Kidney glomerular epithelial cell (primary cell): ENCODE measurements at places on chromosomes 3 and 15.

DNA sequence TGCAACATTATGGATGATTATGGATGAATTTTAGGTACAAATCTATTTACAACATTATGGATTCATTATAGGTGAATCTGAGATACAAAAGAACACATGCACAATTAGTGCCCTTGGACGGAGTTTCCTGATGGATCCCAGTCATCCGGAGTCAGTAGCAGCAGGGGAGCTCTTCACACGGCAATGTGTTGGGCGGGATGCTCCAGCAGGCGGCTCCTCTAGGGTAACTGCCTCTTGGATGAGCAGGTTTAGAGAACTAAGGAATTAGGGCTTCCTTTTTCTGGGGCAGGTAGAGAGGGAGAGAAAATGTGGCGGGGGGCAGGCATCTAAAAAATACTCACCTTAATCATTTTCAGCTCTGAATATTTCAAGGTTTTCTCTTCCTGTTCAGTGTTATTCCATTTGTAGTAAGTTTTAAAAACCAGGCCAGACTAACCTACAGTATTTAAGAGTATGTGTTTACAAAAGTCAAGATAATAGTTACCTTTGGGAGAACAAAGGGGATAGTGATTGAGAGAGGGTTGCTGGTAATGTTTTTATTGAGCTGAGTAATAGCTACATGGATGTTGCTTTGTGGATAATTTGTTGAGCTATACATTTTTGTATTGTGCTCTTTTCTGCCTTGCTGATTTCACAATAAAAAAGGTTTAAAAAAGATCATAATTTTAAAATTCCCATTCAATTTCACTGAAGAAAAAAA is 27.4 kb upstream of the GOLM2 start:
- no peak for DNase-seq

DNA sequence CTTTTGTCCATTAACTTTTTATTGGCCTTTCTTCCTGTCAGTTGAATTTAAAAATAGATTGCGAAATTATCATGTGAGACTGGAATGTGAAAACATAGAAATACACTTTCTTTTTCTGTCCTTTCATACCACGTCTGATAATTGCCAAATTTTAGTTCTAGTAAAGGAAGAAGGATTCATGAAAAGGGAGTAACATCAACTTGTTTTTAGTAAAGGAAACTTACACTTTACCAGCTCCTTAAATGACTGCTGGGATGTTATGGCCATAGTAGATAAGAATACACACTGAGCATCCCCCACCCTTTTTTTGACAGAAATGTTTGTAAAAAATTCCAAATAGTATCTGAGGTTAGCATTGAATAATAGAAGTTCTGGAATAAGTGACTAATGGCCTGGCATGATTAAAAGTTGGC is 137.9 kb downstream of the NEO1 start:
- no peak for DNase-seq

GRCh38 chr3:9149566-9149965 is 99.9 kb downstream of the SRGAP3 start:
- DNase-seq = no peak

GRCh38 chr3:151383956-151384355 is 597 bp downstream of the P2RY12 start:
- no peak for DNase-seq

DNA sequence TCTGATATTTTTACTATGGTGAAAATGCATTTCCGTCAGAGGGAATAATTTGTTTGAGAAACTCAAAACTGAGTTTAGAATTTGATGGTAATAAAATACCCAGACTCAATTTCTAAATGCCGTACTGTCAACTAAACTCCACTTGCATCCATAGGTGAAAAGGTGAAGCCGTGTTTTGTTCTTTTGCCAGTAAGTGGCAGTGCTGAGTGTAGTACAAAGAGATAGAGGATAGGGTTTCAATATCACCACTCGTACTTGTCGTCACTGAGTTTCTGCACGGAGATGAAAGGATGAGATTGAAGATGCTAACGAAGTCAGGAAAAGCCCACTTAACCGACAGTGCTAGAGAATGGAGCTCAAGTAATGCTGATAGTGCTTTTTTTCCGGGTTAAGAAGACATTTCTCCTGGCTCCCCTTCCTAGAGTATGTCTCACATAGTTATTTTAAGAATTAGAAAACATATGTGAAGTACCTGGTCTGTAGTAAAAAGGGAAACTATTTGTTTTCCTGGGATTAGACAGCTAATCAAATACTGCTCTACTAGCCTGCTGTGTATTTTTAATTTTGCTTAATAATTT is 345.1 kb downstream of the IL5RA start:
- peak; percentile 36 for DNase-seq

DNA sequence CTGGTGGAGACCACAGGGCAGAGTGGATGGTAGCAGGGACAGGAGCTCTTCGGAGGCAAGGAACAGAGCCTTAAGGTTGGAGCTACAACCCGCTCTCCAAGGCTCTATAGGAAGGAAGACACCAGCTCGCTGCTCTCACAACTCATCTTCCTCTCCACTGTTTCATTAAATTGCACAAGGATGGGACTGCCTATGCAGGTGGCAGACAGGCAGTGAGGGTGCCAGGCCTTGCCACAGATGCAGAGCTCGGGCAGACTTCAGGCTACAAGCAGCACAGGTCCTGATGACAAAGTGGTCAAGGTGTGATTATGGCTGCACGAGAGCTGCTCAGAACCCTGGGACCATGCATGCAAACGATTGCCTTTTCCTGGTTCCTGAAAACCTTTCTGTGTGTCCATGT is 144.6 kb downstream of the FOXP1 start:
- DNase-seq = no peak

DNA sequence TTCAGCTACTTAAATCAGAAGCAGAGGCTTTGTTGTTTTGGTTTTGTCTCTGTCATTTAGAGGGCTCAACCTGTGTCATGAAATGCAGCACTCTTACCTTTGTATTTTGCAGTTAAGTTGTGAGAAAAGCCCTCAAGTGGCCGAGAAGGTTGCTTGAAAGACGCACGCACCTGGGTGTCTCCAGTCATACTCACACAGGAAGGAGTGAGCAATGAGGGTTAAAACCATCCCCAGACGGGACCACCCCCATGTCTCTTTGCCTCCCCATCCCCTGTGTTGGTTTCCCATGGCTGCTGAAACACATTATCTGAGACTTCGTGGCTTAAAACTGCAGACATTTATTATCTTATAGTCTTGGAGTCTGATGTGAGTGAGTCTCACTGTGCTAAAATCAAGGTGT is 376.1 kb upstream of the CFAP20DC start:
- DNase-seq = no peak

GRCh38 chr3:191393146-191393545 is 62.8 kb upstream of the UTS2B start:
- DNase-seq = no peak

DNA sequence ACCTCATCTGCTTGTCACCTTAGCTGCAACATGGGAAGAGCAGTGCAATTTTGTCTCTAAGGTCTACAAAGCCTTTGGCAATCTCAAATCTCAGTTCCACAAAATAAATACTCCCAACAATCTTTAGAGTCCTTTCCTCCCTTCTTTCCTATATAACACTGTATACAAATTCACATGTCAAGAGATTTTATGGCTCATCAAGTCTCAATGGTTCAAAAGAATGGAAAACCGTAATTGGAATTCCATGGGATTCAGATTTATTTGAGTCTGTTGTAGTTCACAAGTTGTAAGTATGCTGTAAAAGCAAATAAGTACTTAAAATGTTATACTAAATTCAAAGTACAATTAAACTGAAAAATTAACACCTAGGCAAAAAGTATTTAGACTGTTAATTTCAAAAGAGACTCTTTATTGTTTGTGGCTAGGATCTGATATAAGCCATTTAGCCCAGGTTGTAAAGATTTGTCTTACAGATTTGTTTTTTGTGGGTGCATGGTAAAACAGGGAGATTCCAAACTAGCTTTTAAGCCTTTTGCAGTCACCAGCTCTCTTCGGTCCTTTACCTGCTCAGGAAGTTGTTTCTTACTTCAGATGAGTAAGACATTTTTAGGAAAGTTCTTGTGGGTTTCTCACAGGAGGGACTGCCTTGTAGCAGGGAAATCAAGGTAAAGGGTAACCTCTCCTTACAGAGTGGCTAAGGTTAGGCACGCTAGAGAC is 50.1 kb downstream of the CMSS1 start:
- no peak for DNase-seq

DNA sequence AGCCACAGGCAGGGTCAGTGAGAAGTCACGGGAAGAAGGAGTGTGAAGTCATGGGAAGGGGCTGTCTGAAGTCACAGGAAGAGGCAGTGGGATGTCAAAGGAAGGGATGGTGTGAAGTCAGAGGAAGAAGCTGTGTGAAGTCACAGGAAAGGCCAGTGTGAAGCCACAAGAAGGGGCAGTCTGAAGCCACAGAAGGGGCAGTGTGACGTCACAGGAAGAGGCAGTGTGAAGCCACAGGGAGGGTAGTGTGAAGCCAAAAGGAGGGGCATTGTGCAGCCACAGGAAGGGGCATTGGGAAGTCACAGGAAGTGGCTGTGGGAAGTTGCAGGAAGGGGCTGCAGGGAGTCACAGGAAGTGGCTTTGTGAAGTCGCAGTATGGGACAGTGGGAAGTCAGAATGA is 35.1 kb downstream of the GASK1A start:
- DNase-seq = no peak

- no peak for DNase-seq
These were observed 23.0 kb downstream of the USP4 start for GRCh38 chr3:49316696-49317457.

GRCh38 chr3:60330107-60330506 is 921.1 kb downstream of the FHIT start:
- no peak for DNase-seq

GRCh38 chr3:129245141-129245540 is 4.3 kb upstream of the COPG1 start:
- DNase-seq = no peak

DNA sequence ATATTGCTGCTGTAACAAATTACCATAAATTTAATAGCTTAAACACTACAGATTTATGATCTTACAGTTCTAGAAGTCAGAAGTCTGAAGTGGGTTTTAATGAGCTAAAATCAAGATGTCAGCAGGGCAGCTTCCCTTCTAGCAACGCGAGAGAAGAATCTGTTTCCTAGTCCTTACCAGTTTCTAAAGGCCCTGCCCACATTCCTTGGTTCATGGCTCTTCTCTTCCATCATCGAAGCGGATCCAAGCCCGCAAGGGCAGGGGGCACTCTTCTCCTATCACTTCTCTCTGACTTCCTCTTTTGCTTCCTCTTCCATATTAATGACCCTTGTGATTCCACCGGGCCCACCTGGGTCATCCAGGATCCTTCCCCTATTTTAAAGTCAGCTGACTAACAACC is 16.1 kb downstream of the MINDY4B start:
- no peak for DNase-seq

DNA sequence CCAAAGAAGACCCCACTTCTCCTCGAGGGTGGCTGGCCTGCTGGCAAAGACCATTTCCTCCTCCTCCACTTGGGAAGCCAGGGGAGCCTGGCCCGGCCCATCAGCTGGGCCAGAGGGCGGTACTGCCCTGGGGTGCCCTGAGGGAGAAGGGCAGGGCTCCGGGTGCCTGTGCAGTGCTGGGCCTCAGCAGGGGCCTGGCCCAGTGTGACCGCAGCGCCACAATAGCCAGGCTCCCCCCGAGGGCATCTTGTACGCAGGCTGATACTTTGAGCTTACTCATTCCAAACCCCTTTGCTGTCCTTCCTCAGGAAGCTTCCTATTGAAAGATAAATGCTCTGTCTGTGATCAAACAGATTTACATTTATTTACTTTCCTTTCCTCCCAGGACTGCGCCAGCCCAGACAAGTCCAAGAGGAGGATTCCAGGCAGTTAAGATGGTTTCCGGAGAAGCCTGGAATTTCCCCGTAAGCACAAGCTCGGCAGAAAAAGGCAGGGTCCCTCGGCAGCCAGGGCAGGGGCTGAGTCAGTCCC is 240.1 kb downstream of the XXYLT1 start:
- no peak for DNase-seq

- no peak for DNase-seq
These were observed 359.6 kb downstream of the NTRK3 start for GRCh38 chr15:87896936-87897335.

DNA sequence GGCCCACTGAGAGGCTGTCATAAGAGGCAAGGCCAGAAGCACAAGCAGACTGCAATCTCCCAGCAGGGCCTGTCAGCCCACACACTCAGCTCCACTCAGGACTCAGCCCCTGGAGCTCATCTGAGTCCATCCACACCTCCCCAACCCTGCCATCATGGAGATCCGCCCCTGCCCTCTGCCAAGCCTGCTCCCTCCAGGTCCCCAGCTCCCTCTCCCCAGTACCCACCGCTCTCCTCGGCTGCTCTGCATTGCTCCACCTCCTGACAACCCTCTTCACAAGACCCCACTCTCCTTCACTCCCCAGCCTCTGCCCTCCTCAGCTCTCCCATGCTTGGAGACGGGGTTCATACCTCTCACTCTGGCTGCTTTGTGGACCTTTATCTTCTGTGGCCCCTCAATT is 11.1 kb downstream of the POC1A start:
- no peak for DNase-seq

DNA sequence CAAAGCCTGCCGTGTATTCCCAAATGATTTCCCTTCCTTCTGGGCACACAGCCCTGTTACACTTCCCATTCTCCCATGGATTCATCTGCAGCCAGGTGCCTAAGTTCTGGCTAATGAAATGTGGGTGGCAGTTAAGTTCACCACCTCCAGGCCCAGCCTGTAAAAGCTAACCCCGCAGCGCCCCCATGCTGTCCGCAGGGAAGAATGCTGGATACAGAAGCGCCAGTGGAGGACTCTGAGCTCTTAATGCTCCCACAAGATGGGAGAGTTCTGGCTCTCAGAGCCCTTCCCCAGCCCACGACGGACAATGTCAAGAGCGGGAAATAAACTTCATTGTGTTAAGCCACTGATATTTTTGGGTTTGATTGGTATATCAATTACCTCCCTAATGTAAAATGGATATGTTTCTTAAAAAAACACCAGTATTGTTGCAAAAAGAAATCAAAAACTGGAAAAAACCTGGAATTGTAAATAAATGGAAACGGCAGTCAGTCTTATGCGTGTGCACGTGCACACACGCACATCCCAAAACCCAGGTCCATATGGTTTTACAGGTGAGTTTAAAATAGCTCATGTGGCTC is 37.7 kb upstream of the FGD5 start:
- DNase-seq = peak; percentile 3

- DNase-seq = no peak
These were observed 24.1 kb downstream of the ICE2 start for GRCh38 chr15:60454824-60455223.

- no peak for DNase-seq
These were observed 63.7 kb upstream of the FOXB1 start for GRCh38 chr15:59940456-59940855.

GRCh38 chr3:151152455-151153079 is 50.4 kb downstream of the GPR171 start:
- DNase-seq = no peak
